ENCODE measurements at places on chromosomes 7 and 10.

GRCh38 chr7:5421714-5422395 is 1.8 kb downstream of the TNRC18 start:
- DNase-seq: no peak

- DNase-seq: no peak
These were observed 116.6 kb upstream of the WDR11 start for GRCh38 chr10:120734483-120735078.

DNA sequence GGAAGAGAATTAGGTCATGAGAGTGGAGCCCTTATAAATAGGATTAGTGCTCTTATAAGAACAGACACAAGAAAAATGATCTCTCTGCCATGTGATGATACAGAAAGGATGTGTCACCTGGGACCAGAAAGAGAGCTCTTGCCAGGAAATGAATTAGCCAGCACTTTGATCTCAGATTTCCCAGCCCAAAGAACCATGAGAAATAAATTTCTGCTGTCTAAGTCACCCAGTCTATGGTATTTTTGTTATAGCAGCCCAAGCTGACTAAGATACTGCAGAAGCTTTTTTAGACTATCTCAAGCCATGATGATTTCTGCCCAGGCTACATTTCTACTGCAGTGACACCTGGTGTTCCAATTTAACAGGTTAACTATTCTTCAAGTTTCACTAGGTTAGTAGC is 84.8 kb downstream of the RSU1 start:
- no peak for DNase-seq

DNA sequence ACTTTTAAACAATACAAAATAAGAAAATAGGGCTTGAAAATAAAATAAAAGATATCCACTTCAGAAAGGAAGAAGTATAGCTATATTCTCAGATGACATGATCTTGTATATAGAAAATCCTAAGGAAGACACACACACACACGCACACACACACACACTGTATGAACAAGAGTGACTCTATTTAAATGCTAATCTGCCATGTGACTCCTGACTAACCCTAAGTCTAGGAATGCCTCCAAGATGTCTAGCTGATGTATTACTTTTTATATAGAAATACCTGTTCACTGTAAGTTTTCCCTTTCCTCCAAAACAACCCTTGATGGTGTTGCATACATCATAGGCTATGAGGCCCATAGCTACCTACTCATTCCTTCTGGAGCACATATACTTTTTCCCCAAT is 173.1 kb upstream of the LRRTM3 start:
- no peak for DNase-seq

DNA sequence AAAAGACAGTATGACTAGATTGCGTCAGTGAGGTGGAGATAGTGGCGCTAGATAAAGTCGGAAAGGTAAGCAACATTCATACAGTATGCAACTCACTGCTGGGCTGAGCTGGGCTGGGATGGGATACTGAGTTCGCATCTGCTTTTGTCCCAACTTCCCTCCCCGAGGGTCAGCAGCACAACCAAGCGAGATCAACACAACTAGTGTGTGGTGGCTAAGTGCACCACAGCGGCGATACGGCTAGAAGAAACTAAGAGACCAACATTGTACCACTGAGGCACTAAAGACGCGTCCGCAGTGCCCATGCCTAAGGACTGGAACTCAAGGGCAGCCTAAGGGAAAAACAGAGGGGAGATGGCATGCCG is 467 bp downstream of the EXOSC1 start:
- DNase-seq: no peak

GRCh38 chr7:142752376-142753225 is 3.3 kb downstream of the PRSS1 start:
- no peak for DNase-seq

DNA sequence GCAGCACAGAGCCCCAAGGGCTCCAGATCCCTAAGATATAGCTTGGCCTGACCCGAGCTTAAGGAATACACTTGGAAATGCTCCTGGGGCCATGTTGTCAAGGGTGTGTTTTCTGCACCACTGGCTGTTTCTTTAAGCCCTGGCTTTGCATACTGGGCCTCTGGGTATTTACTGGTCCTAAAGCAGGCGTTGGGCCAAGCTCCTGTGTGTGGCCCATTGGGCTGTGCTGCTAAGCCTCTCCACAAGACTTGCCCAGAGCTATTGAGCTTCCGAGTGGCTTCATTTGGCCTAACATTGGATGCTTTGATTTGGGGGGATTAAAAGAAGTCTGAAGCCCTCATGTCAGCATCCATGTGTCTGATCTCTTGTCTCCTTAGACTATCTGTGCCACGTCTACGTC is 5.2 kb downstream of the YKT6 start:
- no peak for DNase-seq

- no peak for DNase-seq
These were observed 102.8 kb downstream of the ARHGAP22 start for GRCh38 chr10:48501787-48502771.

- DNase-seq: no peak
These were observed 71.7 kb upstream of the KCND2 start for GRCh38 chr7:120201290-120201689.

DNA sequence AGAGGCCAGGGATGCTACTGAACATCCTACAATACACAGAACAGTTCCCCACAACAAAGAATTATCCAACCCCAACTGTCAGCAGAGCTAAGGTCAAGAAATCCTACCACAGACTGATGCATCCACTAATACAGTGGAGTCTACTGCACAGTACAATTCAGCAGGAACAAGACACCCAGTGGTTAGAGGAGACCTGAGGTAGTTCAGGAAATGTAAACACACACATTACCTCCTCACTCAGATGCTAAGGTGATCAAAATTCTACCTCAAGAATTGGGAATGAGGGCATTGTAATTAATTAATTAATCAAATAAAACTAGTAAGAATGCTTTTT is 91.4 kb downstream of the ZFAND4 start:
- no peak for DNase-seq

DNA sequence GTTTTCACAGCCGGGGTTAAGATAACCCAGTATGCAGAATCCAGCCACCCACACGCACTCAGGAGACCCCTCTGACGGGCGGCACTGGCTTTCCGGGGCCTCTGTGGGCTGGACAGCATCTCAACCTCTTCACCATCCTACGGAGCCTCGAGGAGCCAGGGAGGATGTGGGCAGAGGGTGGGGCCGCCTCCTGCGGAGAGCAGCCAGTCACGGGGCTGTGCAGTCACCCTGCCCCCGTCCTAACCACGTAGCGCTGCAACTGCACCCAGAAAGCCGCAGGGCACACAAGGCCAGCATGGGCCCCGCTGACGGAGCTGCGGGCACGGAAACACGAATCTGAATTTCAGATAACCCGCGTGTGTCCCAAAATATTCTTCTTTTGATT is 270.3 kb downstream of the ELFN1 start:
- peak; percentile 57 for DNase-seq

GRCh38 chr7:106486331-106486730 is 174.6 kb downstream of the CCDC71L start:
- no peak for DNase-seq

- DNase-seq: no peak
These were observed 17.9 kb downstream of the FAM237B start for GRCh38 chr7:90303241-90303640.

GRCh38 chr7:51995596-51996179 is 679.1 kb upstream of the COBL start:
- no peak for DNase-seq

- peak; percentile 10 for DNase-seq
These were observed 707 bp upstream of the GHITM start for GRCh38 chr10:84138478-84139125.

DNA sequence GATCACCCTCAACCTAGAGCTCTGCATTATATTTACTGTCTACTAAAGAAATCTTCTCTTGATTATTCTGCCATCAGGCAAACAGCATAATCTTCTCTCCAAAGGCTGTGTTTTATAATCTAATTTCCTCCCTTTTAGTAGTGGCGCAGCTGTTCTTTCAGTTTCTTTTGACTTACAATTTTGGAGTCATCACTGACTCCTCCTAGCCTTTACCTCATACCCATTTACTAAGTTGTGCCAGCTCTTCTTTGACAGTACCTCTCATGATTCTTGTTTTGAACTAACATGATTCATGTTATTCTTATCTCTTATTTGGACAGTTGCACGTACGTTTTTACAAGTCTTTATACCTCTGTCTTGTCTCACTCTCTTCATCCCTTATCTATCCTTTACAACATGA is 113.0 kb downstream of the FOXP2 start:
- no peak for DNase-seq
